KBM-7 (cell line): ENCODE measurements at places on chromosomes 1 and 21.
A peak's percentile ranks its signal among the peaks of the same experiment; 100 is the strongest.

- peak; percentile 69 for DNase-seq
Measured at GRCh38 chr1:152013664-152014237, 20.1 kb upstream of the S100A10 start.

DNA sequence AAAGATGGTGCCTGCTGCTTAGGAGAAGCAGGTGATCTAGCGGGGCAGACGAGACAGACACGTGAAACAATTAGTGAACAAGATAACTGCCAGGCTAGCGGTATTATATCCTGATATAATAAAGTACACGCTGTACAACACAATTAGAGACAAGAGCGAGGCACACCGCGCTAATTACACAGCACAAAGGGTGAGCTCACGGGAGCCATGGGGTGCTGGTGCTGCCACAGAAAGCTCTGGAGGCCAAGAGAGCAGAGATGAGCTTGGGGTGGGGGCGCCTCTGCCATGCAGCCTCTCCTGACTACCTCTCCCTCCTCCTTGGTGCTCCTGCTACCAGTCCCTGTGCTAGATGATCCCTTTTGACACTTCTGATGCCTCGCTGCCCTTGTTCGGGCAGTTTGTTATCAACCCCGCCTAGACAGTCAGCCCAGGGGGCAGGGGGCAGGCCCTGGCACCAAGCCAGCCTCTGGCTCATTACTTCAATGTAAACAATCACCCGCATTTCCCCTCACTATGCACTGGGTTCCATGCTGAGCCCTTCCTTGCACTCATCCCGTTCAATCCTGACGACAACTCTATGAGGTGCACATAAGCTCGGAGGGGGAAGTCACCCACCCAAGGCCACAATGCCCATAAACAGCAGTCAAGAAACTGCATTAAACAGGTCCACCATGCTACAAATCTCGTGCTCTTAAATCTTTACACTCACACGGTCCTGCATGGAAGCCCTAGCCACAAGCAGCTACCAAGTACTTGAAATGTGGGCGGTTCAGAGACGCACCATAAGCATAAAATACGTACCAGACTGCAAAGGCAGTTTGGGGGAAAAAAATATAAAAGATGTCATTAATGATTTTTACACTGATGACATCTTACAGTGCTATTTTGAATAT is 103.0 kb downstream of the SSBP3 start:
- DNase-seq: no peak

GRCh38 chr21:33850401-33850800 is 65.2 kb downstream of the ATP5PO start:
- DNase-seq: no peak

DNA sequence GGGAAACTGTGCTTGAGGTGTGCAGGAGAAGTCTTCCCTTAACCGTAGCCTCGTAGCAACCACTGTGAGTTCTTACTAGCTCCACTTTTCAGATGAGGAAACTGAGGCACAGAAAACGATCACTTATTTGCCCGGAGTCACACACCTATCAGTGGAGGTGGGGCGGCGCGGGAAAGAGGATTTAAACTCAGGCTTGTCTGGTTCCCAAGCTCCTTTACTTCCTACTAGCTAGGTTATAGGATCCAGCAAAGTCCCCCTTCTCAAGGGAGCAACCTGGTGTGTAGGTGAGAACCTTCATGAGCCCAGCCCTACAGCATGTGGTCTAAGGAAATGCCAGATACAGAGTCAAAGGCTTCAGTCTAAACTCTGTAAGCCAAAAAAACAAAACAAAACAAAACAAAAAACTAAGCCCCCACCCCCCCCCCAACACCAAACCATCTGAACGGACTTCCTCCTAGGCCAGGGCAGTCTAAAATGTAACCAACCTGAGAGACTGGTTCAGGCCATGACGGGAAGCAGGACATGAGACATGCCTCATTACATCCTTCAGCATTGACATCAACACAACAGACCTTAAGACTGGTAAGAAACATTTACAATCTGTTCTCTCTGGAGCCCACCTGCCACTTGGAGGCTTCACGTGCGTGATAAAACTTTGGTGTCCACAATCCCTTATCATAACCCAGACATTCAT is 709 bp upstream of the FBXO42 start:
- peak; percentile 28 for DNase-seq

DNA sequence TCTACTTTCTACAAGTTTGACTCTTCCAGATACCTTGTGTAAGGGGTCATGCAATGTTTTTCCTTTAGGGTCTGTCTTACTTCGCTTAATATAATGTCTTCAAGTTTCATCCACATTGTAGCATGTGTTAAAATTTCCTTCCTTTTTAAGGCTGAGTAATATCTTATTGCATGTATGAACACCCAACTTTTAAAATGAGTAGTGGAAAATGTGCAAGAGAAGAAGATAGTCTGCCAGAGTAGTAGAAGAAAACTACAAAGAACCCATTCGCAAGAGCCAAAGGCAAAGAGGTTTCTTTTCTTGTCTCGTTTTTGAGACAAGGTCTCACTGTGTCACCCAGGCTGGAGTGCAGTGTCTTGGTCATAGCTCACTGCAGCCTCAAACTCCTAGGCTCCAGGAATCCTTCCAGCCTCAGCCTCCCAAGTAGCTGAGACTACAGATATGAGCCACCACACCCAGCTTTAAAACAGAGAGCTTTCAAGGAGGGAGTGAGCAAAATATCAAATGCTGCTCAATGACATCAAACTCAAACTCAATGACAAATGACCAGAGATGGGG is 9.4 kb downstream of the IL23R start:
- no peak for DNase-seq

- peak; percentile 32 for DNase-seq
Measured at GRCh38 chr1:23897083-23897482, 16.1 kb downstream of the CNR2 start.

GRCh38 chr21:38668541-38668940 is 137.2 kb upstream of the ETS2 start:
- DNase-seq: no peak

DNA sequence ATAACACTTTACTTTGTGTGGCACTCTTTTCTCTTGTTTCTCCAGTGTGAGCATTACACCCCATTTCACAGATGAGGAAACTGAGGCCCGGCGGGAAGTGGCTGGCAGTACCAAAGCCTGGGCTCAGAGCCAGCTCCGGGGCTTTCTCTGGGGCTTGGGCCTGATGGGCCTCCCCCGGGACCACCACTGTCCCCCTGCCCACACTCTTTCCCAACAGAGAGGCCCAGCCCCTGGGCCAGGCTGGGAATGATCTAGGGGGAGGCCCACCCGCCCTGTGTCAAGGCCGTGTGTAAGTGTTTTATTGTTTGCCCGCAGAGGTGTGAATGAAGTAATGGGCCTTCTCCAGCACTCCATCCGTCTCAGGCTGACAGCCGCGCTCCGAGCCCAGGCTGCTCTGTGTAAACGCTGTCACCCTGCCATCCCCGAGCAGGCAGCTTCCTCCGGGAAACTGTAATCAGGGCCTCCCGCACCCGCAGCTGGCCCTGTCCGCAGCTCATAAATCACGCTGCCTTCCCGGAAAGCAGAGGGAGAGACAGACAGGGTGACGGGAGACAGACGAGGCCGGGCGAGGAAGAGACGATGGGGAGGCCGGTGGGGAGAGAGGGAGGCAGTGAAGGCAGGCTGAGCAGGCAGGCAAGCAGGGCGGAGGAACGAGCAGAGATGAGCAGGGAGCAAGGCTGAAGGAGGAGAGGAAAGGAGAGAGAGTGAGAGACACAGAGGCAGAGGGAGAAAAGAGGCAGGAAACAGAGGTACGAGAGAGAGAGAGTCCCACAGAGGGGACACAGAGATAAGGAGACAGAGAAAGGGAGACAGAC is 109.7 kb upstream of the ZBTB40 start:
- DNase-seq: peak; percentile 7

DNA sequence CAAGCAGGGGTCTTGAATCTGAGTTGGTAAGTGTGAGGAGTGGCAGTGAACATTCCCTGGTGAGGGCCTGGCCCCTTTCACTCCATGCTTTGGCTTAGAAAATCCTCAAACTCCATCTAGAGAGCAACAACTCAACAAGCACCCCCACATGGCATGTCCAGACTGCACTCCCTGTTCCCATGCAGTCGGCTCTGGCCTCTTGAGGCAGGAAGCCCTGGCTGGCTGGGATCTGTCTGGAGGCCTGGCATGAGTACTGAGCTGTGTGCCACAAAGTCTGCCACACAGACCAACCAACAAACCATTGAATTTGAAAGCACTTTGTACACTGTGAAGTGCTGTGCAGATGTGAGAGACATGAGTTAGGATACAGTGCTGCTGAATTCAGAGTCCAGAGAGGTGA is 25.2 kb downstream of the COA7 start:
- no peak for DNase-seq

GRCh38 chr1:156310962-156311361 is 11.9 kb upstream of the VHLL start:
- DNase-seq: no peak

- peak; percentile 41 for DNase-seq
Measured at GRCh38 chr1:153288634-153289275, 24.0 kb downstream of the PGLYRP3 start.

DNA sequence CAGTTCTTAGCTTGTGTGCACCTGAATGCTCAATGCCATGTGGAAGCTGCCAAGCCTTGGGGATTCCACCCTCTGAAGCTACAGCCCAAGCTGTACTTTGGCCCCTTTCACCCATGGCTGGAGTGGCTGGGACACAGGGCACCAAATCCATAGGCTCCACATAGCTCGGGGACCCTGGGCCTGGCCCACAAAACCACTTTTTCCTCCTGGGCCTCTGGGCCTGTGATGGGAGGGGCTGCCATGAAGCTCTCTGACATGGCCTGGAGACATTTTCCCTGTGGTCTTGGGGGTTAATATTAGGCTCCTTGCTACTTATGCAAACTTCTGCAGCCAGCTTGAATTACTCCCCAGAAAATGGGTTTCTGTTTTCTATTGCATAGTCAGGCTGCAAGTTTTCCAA is 579.9 kb downstream of the MATN1 start:
- no peak for DNase-seq
